ENCODE measurements at places on chromosomes 6 and 20.

GRCh38 chr20:32477594-32478512 is 107.3 kb downstream of the NOL4L start:
- peak; percentile 37 for DNase-seq

DNA sequence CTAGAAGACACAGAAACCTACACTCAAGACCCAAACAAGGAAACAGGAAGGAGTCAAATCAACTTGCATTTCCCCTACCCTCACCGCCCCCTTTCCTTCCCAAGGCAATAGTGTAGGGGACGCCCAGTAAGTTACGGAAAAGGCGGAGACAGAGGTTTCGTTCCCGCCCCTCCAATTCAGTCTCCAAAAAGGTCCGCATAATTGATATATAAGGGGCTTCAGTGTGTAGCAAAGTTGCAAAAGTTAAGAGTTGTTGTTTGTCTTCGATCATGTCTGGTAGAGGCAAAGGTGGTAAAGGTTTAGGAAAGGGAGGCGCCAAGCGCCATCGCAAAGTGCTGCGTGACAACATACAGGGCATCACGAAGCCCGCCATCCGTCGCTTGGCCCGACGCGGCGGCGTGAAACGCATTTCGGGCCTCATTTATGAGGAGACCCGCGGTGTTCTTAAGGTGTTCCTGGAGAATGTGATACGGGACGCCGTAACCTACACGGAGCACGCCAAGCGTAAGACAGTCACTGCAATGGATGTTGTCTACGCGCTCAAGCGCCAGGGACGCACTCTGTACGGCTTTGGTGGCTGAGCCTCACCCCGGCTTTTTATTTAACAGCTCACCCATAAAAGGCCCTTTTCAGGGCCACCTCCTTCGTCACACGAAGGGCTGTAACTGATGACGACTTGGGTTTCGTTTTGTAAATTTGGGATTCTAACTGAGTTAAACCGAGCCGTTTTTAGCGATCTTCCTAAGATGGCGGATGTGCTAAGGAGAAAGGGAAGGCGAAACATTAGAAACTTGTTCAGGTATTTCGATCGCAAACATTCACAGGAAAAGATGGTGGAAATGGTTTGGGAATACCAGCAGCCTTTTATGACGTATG is 124.6 kb upstream of the BTN3A2 start:
- no peak for DNase-seq

GRCh38 chr6:57313009-57313408 is 4.4 kb upstream of the PRIM2 start:
- DNase-seq = no peak

DNA sequence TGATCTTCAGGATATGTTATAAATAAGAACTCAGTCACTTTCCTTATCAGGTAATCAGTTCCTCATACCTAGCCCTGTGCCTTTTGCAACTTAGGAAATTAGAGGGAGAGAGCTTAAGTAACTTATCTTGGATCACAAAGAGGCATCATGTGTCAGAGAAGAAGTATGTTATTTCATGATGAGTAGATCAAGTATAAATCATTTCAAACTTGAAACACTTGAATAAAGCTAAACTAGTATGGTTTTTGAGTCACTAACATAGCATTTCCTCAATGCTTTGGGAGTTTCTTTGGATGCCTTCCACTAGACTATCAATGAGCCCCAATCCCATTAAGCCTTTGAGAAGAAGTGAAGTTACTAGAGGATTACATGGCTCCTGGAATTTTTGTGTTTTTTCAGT is 102.6 kb upstream of the TNFAIP3 start:
- DNase-seq = no peak

GRCh38 chr6:36873115-36873514 is 1.5 kb downstream of the PPIL1 start:
- DNase-seq = no peak
